ENCODE measurements at places on chromosomes 6 and 20.

DNA sequence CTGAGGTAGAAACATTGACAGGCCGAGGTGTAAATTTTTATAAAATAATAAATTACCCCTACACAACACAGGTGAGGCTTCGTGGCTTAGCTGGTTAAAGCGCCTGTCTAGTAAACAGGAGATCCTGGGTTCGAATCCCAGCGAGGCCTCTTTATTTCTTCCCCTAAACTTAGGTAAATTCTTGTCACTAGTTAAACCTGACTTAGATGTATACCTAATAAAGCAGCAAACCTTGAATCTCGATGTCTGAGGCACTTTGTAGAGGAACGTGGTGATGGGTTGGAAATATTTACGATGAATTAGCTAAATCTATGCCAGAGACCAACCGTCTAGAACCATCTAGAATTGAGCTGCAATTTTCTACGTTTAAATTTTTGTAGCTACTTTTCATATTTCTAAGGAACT, 185.6 kb downstream of the OR2B2 start:
- no peak for DNase-seq

- no peak for DNase-seq
Measured at GRCh38 chr6:14053811-14054210, 63.8 kb upstream of the CD83 start.

- DNase-seq: no peak
Measured at GRCh38 chr6:134049586-134049985, 2.8 kb downstream of the SLC2A12 start.

- no peak for DNase-seq
Measured at GRCh38 chr20:24935140-24935539, 13.9 kb upstream of the CST7 start.

GRCh38 chr6:134004714-134005113, 47.7 kb downstream of the SLC2A12 start:
- DNase-seq: no peak

DNA sequence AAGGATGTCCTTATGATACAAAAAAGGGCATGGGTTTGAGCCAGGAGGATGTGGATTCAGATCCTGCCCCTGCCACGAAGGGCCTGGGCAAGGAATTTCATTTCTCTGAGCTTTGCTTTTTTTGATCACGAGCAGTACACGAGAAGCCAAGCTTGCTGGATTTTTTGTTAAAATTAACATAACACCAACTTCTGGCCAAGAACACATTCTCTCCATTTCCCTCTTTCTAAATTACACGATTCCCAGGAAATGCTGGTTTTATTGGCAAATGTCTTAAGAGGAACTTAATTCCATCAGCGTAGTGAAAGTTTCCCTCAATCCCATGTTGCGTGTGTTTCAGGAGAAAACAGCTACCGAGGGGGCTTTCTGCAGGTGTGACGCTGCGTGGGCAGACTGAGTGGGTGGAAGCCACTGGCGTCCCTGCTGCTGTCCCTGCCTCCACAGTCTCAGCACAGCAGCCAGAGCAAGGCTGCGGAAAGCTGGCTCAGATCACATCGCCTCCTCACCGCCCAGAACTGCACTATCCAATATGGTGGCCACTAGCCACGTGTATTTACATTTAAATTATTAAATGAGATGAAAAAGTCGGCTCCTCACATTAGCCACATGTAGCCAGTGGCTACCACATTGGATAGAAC, 120.8 kb upstream of the INSM1 start:
- no peak for DNase-seq

- DNase-seq: no peak
Measured at GRCh38 chr20:63787302-63787701, 43.8 kb downstream of the ZBTB46 start.

DNA sequence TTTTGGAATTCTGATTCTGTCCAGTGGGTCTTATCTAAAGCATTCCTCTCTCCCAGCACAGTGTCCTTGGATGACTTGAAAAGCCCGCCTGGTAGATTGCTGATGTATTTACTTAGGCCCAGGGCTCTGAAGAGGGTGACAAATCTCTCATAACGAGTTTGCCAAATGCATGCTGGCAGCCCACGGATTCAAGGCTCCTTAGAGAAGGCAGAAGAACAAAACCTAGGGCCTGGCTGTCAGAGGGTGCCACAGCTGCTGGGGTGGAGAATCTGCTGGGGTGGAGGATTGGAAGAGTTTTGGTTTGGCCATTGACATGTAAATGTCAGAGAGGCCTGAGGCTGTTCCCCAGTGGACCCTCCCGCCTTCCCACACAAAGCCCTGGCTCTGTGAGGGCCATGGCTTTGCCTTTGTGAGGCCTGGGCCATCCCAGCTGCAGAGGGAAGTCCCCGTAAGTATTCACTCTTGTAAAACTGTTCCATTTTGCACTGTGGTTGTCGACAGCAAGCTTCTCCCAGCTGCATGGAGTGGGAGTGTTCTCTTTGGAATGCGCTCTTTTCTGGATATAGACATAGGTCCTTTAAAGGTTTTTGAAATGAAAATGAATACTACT, 50.3 kb downstream of the ANKRD6 start:
- DNase-seq: no peak

GRCh38 chr20:35317416-35318210, 25.4 kb upstream of the FAM83C start:
- no peak for DNase-seq

- no peak for DNase-seq
Measured at GRCh38 chr20:53284696-53285095, 308.9 kb downstream of the ZNF217 start.

GRCh38 chr20:3177746-3178485, 4.6 kb upstream of the LZTS3 start:
- DNase-seq: no peak

Measured in stimulated activated CD4-positive, alpha-beta T cell treated with anti-CD3 and anti-CD28 coated beads, Interleukin-15, amount 100 ng/mL, for 1 hour (primary cell).